Activated CD8-positive, alpha-beta T cell treated with anti-CD3 and anti-CD28 coated beads, Interleukin-2, amount 10 ng/mL, durations not matched to agents 7 days and 5 days (primary cell): ENCODE measurements at places on chromosomes 2 and 18.

DNA sequence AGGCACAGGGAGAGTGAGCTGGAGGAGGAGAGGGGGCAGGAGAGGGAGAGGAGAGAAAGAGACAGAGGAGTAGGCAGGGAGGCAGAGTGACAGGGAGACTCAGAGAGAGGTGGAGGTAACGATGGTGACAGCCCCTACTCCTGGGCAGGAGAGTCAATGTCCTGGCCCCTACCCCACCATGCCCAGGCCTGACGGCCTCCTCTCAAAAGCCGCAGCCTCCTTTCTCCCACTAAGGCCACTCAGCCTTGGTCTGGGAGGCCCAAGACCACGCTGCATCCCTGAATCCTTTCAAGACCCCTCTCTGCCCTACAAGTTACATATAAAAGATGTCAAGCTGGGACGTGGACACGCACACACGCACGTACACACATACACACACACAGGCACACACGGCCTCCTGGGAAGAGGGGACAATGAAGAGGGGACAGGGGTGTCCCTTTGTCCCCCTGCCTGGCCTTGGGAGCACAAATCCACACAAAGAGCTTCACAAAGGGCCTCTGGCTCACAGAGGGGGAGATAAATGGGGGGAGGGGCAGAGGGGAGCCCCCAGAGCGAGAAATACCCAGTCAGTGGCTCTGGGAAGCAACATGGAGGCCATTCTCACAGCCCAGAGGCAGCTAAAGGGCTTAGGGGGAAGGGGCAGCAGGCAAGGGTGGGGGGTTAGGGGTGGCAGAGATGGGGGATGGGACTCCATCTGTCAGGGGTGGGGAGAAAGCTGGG is 19.5 kb upstream of the TNS1 start:
- no peak for DNase-seq

DNA sequence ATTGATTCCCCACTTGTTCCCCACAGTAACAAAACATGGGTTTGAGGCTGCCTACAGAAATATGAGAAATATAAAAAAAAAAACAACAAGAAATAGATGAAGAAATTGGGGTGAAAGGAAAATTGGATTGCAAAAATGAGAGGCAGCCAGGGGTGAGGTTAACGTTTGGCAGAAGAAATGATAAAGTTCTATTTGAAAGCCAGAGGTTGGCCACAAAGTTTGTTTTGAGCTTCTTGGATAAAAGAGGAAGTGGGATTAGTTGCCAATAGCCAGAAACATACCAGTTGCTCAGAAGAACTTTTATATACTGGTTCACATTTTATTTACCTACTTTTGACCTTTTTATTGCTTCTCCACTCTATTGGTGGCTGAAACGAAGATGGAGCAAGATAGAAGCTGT is 67.5 kb downstream of the FASTKD2 start:
- DNase-seq: no peak

GRCh38 chr2:112487444-112487961 is 5.5 kb downstream of the TTL start:
- DNase-seq: no peak

DNA sequence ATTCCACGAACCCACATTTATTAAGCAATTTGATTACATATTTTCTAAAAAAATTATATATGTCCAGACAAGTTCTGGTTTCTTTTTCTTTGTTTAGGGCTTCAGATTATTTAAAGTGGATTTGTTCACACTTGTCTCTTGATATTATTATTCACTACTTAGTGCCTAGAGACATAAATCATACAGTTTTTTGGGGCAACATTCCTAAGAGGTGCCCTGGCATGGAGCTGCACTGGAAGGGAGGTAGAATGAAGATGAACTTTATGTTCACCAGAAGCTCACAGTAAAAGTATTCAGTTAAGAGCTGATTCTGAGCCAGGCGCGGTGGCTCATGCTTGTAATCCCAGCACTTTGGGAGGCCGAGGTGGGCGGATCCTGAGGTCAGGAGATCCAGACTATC is 762.7 kb upstream of the TMEFF2 start:
- no peak for DNase-seq

DNA sequence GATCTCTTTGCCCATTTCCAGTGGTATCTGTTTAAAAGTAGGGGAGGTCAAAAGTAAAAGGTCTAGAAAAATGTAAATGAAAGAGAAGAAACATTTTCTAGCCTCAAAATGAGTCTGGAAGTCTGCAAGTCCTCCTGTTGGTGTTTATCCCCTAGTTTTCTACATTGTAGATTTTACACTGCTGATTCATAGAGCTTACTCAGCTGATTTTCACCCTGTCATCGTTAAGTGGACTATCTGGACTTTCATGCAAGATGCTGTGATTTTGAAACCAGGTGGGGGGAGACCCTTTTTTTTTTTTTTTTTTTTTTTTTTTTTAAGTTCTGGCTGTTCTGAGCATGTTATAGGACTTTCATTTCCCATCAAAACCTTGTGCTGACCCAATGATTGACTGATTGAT is 10.3 kb downstream of the HOXD3 start:
- no peak for DNase-seq

GRCh38 chr2:223052548-223053483 is 826 bp downstream of the KCNE4 start:
- DNase-seq: no peak
